Right ventricle myocardium inferior (tissue), 1 donor: ENCODE measurements at places on chromosomes 6 and 20.

GRCh38 chr20:46176739-46177378, 58.7 kb downstream of the CD40 start:
- no peak for DNase-seq

GRCh38 chr6:162151021-162151665, 576.4 kb downstream of the PRKN start:
- no peak for DNase-seq

DNA sequence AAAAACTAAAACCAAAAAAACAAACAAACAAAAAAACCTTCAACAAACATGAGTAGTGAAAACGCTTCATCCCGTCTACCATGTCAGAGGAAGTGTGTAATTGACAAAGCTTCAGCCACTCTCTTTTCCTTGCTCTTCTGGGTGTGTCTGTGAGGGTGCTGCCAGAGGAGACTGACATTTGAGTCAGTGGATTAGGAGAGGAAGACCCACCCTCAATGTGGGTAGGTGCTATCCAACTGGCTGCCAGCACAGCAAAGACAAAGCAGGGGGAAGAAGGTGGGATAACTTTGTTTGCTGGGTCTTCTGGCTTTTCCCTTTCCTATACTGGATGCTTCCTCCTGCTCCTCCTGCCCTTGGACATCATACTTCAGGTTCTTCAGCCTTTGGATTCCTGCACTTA, 145.6 kb downstream of the TASP1 start:
- DNase-seq, result no peak

DNA sequence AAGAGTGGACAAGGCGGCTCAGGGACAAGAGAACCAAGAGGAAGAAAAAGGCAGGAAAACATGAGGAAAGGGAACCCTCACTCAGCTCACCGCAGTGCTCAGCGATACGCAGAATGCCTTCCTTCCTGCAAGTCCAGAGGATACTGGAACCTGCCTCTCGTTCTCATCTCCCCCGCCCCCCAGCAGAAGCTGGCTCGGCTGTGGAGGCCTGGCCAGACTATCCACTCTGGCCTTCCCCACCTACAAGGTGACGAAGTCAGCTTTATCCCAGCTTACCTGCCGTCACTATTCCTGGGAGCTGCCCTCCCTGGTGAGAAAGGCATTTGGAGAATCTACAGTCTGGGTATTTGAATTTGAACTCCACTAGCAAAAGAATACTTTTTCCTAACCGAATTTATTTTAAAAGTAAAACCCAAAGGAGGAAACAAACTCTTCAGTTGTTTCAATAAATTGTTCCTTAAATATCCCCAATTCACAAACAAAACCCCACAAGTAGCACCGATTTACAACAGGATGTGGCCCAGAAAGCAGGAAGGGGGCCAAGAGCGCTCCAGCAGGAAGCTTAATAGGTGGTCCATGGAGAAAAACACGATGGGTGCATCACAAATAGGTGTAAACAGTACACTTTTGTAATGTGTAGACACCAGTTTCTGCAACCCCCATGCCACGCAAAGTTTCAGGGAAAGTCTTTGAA, 2.1 kb upstream of the DIDO1 start:
- no peak for DNase-seq
